Stimulated activated CD8-positive, alpha-beta memory T cell treated with anti-CD3 and anti-CD28 coated beads, Interleukin-15, amount 100 ng/mL, for 24 hours (primary cell): ENCODE measurements at places on chromosomes 16 and 17.
A peak's percentile ranks its signal among the peaks of the same experiment; 100 is the strongest.

- DNase-seq, result no peak
These were observed 149.1 kb downstream of the ZNF423 start for GRCh38 chr16:49706620-49707355.

GRCh38 chr17:39404542-39405378, 3.3 kb upstream of the FBXL20 start:
- DNase-seq, result no peak

- DNase-seq, result no peak
These were observed 9.9 kb upstream of the ADGRG1 start for GRCh38 chr16:57618296-57619132.

- DNase-seq, result peak; percentile 9
These were observed 20.4 kb upstream of the PHB1 start for GRCh38 chr17:49434821-49435670.

GRCh38 chr16:46848768-46849764, 18.1 kb upstream of the C16orf87 start:
- DNase-seq, result no peak

DNA sequence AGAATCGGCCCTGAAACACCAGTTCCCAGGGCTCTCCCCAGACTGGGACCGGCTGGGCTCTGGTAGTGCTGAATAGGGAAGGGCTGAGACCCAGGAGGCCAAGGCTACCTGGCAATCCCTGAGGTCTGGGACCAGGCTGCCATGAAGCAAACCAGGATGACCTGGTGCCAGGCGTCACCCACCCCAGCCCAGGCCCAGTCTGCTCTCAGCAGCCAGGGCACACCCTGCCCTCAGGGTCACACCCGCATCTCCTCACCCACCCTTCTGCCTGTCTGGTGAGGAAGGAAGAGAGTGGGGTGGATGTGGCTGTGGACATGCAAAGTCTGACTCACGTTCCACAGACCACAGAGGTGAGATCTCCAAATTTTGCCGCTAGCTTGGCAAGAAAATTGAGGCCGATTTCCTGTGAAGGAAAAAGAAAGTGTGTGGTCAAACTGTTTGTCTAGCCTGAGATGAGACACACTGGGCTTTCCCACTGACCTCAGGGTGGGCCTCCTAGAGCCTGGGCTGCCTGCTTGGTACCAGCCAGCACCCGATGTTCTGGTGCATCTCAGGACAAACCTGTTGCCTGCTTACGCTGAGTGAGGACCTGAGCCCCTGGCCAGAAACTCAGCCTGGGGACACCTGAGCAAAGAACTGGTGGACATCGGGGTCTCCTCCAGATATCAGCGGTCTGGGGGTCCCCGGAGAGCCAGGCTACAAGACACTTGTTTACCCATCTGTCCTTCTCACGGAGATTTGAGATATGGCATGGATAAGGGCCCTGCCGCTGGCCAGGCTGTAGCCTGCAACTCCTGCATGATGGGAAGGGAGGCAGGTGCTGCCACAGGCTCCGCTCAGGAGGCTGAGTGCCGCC, 6.3 kb upstream of the RAB37 start:
- no peak for DNase-seq
